ENCODE measurements at places on chromosomes 13 and 19. TPM values are rescaled to one million over a fixed set of nuclear protein-coding genes. Genes with fewer than 3 reads are reported as not detected.

Gene ZBTB7A
- 13.2 TPM for total RNA-seq

Gene ACER1
- total RNA-seq: not detected

Gene PODNL1
- total RNA-seq: 2.1 TPM

Gene CEACAM16
- total RNA-seq: not detected

Gene OVOL3
- total RNA-seq: not detected

Gene GRK1
- under 0.01 TPM for total RNA-seq

Gene SHC2
- total RNA-seq: 1.3 TPM

Gene ZNF578
- total RNA-seq: 3.1 TPM

Gene ARRDC5
- not detected for total RNA-seq

Gene PNMA8B
- 1.4 TPM for total RNA-seq

All from smooth muscle cell of bladder (primary cell).